ENCODE measurements at places on chromosomes 1 and 21.

GRCh38 chr1:236893626-236894545 lies 98.8 kb downstream of the MTR start:
- ATAC-seq: no peak

GRCh38 chr21:15539376-15539775 lies 190.4 kb upstream of the USP25 start:
- ATAC-seq: no peak

- no peak for ATAC-seq
Observed at GRCh38 chr1:87501738-87502137, 173.1 kb downstream of the LMO4 start.

- no peak for ATAC-seq
Observed at GRCh38 chr21:26809745-26810144, 35.5 kb downstream of the ADAMTS1 start.

- peak; percentile 58 for ATAC-seq
Observed at GRCh38 chr21:16838331-16838730, 674.5 kb upstream of the CXADR start.

Measured in SK-N-SH treated with all-trans-retinoic acid at 6 μM for 48 hours (cell line).